Mesenteric fat pad (tissue), 1 donor: ENCODE measurements at places on chromosomes 16 and 17. TPM values are rescaled to one million over a fixed set of nuclear protein-coding genes. Genes with fewer than 3 reads are reported as not detected.

Gene TPSB2
- 22.1 TPM for total RNA-seq

GRCh38 chr16:19706846-19707245 is 11.2 kb downstream of the KNOP1 start:
- no peak for DNase-seq

- DNase-seq: no peak
Measured at GRCh38 chr16:11009027-11009755, 64.8 kb downstream of the CLEC16A start.

DNA sequence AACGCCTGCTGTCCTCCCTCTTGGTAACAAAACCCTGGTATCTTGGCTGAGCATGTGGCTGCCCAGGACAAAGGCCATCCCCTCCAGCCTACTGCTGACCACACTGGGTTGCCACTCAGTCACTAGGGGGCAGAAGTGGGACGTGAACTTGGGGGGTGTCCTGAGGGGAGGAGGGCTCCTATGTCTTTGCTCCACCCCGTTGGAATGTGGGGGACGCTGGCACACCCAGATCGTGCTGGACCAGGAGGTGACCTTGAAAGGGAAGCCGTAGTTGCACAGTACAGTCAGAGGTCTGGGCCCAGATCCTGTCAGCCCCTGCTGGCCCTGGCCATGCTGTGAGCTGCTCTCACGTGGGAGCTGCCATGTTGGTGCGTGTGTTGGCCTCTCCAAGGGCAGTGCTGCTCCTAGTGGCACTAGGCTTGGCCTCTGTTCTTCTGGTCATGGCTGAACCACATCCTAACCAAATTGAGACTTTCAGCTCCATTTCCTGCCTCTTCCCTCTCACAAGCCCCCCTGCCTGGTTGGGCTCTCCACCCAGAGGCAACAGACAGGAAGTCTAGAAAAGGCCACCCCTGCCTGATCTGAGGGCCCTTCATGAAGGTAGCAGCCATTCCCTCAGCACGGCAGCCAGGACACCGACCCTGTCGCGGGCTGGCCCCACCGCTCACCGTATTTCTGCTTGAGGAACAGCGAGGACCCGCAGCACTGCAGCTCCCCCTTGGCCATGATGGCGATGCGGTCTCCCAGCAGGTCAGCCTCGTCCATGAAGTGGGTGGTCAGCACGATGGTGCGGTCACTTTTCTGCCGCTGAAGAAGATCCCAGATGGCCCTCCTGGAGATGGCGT is 29.0 kb upstream of the RNPS1 start:
- DNase-seq: no peak

Gene ALOXE3
- total RNA-seq: not detected

- DNase-seq: no peak
Measured at GRCh38 chr17:67258821-67259468, 13.9 kb upstream of the HELZ start.

DNA sequence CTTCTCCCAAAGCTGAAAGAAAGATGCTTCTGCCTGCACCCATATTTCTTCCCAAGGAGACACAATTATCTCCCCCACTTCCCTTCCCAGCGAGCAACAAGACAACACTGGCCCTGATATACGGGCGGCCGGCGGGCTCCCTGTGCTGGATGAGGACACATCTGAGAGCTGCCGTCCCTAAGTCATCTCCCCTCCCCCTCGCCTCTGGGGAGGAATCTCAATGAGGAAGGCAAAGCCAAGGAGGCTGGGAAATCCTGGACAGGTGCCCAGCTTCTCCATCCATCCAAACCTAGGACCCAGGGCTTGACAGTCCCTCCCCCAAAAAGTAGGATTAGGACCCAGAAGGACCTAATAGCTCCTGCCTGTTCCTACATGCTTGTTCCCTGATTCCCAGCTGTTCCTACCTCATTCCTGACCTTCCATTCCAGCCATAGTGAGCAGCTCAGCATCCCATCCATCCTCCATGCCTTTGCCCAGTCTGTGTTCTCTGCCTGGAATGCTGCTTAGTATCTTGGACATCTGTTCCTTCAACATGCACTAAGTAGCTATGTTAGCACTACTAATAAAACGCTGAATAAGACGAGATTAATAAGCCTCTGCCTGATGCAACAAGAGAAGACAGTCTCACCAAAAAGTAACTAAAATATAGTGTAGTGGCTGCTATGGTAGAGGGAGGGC is 167.9 kb downstream of the CCT6B start:
- DNase-seq: no peak

Gene FAM83G
- total RNA-seq: 8.9 TPM

DNA sequence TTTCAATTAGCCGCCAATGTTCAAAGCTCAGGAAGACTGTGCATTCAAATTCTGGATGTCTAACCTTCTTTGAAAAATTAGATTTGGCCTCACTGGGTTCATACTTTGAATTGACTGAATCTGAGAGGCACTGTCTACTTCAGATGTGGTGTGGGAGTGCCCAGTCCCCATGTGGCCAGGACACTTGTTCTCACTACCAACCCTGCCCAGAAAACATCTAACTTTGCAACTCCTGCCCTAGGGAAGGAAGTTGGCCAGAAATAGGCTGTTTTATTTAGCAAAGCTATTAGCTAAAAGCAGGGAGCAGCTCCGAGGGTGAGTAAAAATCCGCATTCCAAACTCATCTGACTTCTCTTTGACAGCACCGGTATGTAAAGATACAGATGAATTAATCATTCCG is 86.3 kb downstream of the XYLT1 start:
- DNase-seq: no peak

DNA sequence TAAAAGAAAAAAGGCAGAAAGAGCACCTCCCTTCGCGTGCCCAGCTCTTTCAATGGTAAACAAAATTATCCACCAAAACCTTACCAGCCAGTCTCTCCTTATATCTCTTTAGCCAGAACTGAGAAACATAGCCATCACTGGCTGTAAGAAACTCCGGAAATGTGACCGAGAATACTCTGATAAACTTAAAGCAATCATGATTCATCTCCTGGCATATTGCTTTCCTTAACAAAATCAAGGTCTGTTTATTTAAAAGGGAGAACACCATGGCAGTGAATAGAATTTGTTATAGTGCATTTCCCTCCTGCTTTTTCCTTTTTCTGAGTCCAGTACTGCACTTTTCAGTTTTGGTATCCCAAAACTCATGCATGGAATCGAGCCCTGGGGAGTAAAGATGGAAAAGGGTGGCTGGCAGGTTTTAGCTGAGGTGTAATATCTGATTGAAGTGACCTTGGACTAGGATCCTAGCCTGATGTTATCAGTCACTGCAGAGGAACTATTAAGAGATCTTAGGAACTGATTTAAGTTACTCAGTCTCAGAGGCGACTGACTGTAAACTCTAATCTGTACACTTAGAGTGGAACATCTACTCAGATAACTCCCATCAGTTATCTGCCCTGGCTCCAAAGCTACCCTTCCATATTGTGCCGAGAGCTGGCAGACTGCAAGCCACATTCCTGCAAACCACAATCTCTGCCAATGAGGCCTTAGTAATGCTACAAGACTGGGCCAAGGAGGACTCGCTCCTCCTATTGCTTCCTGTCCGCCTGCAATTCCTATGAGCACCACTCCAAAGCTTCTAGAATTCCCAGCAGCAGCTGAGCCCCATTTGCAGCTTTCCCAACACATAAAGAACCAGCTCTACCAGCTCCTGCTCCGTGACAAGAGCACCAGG is 7.4 kb upstream of the COX10 start:
- DNase-seq: no peak

- DNase-seq: no peak
Measured at GRCh38 chr17:7846765-7847661, 7.9 kb upstream of the TMEM88 start.

DNA sequence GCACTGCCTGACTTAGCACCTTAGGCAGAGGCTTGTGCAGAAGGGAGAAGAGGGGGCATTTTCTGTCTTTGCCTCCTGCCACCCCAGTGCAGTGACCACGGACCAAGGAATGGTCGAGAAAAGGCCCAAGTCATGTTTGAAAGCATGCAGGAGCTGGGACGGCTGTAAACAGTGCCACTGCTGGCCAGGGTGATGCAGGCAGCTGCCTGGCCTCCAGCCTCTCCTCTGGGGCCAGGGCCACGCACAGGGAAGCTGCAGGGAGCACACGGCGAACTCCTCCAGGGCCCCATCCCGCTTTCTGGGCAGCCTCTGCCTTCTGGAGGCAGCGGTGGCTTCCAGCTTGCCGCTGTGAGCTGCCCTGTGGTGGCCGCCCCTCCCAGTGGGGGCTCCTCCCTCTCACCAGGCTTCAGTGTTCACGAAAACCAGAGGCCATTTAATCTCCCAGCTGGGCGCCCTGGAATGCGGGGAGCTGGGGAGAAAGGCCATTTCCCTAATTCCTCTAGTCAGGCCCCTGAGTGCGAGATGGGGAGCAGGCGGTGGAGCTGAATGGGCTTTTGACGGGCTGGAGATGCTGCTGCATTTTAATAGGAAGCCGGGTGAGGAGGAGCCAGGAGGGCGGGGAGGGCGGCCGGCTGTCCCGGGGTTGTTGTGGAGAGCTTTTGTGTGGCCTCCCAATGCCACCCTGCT is 28.7 kb upstream of the DNAI2 start:
- no peak for DNase-seq

Gene MT1G
- 41.5 TPM for total RNA-seq

Gene PABPN1L
- total RNA-seq: not detected

Gene ZPBP2
- not detected for total RNA-seq

DNA sequence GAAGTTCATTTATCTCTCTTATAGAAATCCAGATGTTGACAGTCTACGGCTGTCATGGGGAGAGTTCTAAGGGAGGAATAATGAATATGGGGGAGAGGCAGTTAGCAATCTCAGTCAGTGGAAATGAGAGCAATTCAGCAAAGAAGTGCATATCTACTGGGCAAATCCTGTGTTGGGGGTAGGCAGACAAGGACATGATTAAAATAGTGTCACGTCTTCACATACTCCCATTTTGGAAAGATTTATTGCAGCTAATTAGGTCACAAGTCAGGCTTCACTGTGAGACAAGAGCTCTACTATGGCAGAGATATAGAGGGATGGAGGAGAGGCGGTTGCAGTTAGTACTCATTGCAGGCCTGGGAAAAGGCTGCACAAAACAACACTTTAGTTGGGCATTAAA is 29.8 kb downstream of the LRRC36 start:
- no peak for DNase-seq

Gene NSRP1
- total RNA-seq: 37.1 TPM

GRCh38 chr16:56344518-56345405 is 80.6 kb downstream of the AMFR start:
- DNase-seq: no peak

Gene MEOX1
- total RNA-seq: 25.3 TPM

DNA sequence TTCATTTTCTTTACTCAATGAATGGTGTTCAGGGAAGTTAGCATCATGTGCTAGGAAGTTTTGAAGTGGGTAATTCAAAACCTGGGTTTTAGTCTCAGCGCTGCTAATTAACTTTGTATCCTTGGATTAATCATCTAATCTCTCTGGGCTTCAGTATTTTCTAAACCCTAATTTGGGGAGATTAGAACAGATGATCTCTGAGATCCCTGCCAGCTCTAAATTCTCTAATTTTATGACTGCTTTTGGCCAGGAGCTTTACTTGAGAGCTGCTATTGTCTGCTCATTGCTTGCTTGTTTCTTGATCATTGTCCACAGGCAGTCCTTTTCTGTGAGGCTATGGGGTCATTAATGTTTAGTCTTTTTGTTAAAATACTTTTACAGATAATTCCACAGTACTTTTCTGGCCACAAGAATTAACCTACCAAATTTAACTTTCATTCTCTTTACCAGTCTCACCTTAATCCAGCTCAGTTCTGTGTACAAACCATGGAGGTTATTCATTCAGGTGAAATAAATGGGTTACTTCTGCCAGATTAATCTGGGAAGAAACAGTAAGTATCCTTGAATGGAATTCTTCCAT is 28.4 kb upstream of the VWA3A start:
- no peak for DNase-seq

GRCh38 chr16:11801481-11802021 is 4.5 kb upstream of the ZC3H7A start:
- DNase-seq: no peak

DNA sequence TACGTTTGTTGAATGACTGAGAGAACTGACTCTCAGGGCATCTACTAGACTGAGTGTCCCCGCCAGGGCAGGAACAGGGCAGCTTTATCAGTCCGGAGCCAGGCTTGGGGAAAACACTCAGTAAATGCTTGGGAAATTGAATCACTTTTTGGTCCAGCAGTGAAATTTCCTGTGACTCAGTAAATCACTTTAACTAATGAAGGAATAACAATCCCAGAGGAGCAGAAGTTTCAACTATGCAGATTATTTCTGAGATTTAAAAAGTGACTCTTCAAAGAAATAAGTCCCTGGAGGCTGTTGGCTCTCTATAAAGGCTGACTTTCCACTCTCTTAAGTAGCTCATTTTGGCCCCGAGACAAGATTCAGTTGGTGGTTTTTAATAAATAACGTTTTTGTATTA is 101.8 kb downstream of the FOXL1 start:
- no peak for DNase-seq

- DNase-seq: no peak
Measured at GRCh38 chr17:76820561-76820960, 47.6 kb upstream of the MGAT5B start.

GRCh38 chr17:74268558-74268957 is 5.5 kb upstream of the DNAI2 start:
- DNase-seq: no peak

DNA sequence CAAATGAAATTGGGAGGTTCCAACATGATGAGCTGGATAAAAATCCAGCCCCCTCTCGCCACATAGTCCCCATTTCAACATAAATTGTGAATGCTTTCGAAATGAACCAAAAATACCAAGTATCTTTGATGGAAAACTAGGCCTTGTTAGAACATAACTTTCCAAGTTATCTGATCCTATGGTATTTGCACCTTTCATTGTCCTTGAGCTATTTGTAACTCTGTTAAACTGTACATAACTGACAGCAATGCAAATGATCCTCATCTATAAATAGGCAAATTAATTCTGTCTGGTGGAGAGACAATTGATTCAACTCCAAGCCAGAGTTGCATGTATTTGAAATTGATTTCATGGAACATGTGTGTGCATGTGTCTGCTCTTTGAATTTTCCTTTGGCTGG is 18.2 kb downstream of the CMTM4 start:
- DNase-seq: no peak

Gene FBXL16
- total RNA-seq: not detected

DNA sequence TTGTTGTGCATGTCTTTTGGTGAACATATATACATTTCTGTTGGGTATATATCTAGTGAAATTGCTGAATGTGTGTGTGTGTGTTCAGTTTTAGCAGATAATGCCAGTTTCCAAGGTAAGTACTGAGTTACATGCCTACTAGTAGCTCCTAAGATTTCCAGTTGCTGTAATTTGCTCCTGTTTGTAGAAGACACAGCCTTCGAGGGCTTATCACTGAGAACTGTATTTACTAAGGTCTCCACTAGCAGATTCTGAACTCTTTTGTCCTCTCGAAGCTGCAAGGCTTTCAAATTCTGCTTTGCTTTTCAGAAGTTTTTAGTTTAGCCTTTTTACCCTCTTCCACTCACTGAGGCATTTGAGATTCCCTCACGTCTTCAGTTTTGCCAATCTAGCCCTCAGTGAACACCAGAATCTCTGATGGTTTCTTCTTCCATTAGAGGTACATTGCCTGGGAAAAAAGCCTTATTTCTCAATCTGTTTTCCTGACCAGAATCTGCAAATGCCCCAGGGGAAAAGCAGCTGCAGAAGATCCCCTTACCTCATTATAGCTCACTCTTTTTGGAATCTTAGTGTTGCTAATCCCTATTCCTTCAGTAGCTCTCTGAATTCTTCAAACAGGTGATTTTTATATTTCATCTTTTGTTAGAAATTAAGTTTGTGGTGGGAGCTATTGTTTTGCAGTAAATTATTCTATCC is 52.9 kb downstream of the NF1 start:
- no peak for DNase-seq

GRCh38 chr16:73616770-73617169 is 568.8 kb upstream of the ZFHX3 start:
- DNase-seq: no peak

Gene GOSR2
- total RNA-seq: 60.8 TPM
